Right lobe of liver (tissue), 6 donors: ENCODE measurements at places on chromosomes 13 and 19.

DNA sequence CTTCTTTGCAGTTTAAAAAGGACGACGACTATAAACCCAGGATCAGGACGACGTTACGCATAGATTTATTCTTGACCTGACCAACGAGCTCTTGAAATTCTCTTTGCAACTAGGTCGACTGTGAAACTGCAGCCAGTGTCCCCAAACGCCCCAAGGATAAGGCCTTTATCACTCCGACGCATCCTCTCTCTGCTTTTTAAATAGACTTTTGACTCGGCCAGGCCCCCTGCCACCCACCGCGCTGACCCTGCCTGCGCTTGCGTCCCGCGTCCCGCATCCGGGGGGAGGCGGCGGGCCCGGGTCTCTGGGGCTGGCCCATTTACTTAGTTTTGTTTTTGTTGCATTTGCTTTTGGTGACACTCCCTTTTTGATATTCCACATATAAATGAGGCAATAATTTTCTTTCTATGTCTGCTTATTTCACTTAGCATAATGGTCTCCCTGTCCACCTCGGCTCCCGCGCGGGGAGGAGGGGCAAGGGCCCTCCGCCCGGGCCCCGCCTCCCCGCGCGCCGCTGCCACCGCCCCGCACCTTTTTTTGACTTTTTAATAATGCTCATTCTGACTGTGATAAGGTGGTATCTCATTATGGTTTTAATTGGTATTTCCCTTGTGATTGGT, 17.4 kb downstream of the RB1 start:
- no peak for DNase-seq

DNA sequence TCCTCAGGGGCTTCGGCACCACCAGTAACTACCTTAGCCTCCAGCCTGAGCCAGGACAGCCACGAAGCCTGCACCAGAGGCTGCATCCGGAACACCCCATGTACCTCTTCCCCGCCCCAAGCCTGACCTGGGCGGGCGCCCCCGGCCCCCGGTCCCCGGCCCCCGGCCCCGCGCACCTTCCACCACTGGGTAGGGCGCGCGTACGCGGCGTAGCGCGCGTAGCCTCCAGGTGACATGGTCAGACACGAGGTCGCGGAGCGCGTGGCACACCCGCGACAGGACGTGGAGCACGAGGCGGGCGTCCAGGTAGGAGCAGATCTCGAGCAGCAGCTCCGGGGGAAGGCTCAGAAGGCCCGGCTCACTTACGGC, 450 bp downstream of the FBXW9 start:
- no peak for DNase-seq

DNA sequence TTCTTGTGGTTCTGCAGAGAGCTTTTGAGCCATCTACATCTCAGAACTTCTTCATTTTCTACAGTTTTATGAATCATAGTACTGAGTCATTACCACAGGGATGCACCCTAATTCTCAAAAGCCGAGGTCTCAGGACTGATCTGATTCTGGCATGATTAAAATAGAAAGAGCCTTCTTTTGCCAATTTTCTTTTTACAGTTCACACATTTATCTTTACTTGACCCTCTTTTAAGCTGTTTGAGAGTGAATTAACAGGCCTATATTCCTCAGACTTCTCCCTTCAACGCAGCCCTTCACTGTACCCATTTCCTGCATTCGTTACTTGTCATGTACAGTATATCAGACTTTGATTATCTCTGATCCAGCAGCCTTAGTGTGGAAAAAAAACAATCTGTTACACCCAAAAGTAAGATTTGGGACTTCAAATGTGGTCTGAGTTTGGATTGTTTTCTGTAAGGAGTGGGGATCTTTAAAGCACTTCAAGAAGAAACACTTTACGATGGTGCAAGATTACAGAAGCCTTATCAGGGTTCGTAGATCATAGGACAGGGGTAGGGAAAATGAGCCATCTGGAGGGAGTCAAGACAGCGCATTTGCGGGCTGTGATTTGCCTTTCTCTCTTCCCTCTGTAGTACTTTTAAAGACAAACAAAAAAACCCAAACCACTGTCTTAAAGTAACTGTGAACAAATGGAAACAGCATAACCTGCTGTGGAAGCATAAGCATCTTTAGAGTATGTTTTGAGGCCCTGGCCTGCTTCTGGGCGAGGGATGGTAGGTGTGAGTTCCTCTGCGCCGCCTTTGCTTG, 15.3 kb upstream of the GPR183 start:
- no peak for DNase-seq

DNA sequence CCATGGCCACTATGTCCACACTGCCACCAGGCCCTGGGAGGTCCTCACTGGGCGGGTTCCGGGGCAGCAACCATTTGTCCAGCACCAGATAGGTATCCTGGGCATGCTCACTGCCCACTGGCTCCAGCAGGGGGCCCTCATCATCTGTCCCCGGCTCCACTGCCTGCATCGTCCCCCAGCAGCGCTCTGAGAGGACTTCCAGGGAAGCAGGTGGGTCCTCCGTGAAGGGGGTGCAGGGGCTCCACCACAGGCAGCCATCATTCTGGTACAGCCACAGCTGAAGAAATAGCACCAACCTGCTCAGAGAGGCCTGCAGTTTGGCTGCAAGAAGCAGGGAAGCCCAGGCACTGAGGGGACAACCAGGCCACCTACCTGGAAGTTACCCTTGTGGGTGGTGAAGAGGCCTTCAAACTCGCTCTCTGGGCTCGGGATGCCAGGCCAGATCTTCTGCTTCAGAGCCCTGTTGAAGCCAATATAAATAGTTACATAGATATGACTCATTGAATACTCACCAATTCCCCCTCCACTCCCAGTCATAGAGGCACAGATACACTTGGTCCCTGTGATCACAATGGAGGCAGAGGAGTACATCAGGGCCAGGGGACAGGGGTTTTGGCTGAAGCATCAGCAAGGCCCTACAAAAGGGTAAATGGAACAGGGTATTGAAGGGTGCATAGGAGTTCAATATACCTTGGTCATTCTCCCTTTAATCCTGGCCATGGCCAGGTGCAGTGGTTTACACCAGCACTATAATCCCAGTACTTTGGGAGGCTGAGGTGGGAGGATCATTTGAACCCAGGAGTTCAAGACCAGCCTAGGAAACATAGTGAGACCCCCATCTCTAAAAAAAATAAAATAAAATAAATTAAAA, 4.1 kb downstream of the SWSAP1 start:
- DNase-seq: no peak

- DNase-seq: no peak
Observed at GRCh38 chr19:6813659-6814058, 41.2 kb downstream of the VAV1 start.

DNA sequence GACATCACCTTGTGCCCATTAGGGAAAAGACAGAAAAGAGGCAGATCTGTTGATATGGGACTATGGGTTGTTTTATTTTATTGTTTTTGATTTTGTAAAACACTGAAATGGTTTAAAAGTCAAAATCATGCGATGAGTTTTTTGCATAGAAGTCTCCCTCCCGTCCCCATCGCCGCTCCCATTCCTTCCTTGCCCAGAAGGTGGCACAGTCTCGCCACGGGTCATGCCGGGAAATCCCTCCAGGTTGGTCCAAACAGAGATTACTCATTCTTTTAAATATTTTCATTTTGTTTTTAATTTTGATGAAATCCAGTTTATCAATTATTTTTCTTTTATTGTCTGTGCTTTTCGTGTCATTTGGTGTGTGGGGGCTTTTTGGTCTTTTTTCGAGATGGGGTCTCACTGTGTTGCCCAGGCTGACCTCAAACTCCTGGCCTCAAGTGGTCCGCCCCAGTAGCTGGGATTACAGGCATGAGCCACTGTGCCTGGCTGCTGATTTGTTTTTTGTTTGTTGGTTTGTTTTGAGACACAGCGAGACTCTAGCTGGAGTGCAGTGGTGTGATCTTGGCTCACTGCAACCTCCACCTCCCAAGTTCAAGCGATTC, 9.2 kb downstream of the PGPEP1 start:
- no peak for DNase-seq
